ENCODE measurements at places on chromosomes 4 and X.

- no peak for DNase-seq
Observed at GRCh38 chr4:112637552-112637866, 566 bp downstream of the LARP7 start.

DNA sequence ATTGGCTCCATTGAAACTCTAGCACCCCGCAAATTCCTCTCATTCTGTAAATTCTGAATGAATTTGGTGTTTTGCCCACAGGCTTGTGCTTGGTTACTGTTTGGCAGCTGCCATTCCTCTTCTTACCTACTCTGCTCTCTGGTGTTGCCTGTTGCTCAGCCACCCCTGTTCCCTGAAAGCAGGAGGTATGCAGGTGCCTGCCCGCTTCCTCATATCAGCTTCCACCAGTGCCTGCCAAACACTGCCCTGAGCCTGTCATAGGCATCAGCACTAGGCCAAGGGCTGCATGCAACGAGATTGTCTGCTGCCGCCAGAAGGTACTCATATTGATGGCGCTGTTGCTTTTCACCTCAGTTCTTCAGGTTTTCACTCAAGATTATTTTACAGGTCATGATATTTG lies 978.1 kb downstream of the C4orf33 start:
- DNase-seq, result no peak

GRCh38 chr4:138650929-138651448 lies 364.6 kb upstream of the NOCT start:
- DNase-seq, result no peak

GRCh38 chr4:177986236-177986635 lies 544.0 kb upstream of the AGA start:
- no peak for DNase-seq

- DNase-seq, result no peak
Observed at GRCh38 chr4:153880983-153881382, 92.1 kb upstream of the SFRP2 start.

DNA sequence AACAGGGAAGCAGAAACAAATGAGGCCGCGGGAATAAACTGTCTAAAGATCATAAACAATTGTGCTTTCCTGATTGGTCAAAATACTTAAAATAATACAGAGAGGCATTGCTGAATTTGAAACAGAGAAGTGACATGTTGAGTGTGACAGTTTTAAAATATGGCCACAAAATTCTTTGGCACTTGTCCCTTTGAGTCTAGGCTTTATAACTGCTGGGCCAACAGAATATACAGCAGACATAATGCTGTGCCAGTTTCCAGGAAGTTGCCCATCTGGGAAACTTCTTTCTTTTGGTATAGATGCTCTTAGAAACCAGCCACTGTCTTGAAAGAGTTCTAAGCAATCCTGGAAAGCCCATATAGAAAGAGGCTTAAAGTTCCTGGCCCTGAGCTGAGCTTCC lies 668.4 kb downstream of the CENPC start:
- no peak for DNase-seq

DNA sequence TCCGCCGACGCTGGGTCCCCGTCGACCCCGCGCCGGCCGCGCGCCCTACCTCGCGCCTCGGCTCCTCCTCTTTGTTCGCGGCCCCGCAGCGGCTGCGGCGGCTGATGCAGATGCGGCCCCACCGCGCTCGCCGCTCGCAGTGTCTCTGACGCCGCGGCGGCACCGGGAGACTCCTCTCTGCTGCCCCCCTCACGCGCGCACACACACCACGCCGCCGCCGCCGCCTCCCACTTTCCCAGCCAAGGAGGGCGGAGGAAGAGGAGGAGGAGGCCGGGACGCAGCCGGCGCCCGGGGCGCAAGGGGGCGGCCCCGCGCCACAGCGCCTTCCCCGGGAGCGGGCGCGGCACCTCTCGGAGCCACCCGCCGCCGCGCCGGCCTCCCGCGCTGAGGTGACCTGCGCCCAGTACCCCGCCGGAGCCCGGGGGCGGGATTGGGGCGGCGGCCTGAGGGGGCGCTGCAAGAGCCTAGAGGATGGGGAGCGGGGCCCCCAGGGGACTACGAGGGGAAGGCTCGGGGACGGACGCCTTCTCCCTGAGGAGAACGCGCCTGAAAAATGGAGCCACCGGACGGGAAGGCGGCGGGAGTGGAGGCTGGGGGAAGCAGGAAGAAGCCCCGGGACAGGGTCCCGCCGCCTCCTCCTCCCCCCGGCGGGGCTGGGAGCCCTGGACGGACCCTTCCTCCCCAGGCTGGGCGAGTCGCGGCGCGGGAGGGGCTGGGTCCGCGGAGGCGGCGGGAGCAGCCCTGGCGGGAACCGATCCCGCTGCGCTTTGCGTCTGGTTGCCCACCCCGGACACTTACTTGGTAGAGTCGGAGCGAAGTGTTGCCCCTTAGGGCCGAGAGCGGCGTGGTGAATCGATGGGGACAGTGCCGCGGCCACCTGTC lies at the start of gene SH3RF1:
Gene SH3RF1 (minus strand): TSS at position 147 of the 882 bp plus-strand sequence. CDS start 1,744 bp downstream, outside the sequence.
- DNase-seq, result no peak

DNA sequence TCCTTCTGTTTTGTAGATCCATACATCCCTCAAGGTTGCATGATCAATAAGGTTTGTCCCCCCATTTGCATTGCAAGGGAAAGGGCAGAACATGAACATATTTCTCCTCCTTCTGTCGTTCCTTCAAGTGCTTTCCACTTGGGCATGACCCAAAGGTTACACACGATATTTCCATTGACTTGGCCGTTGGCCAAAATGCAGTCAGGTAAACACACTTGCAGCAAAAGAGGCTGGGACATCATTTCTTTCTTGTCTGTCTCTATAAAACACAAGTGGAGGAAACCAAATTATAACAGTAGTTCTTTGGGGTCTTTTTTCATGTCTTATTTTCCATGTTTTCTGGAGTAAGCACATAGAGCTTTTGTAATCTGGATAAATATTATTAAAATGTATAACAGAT lies 156.1 kb downstream of the FRAS1 start:
- no peak for DNase-seq

- DNase-seq, result no peak
Observed at GRCh38 chr4:26260571-26260970, 60.2 kb upstream of the RBPJ start.

DNA sequence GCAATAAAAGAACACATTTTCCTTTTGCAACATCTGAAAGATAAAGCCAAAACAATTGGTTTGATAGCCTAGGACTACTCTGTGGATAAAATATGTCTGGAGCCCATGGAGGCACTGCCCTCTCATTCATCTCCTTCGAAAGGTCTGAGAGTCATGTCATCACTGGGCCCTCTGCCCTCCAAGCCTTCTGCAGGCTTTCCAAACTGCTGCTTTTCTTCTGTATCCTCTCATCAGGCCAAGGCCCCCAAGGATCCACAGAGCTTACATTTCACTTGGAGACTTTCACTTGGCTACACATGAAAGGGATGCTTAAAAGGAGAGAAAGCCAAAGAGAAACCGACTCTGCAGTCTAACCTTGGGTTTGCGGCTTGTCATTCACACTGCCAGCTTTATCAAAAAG lies 109.9 kb downstream of the SH3RF1 start:
- DNase-seq, result no peak

DNA sequence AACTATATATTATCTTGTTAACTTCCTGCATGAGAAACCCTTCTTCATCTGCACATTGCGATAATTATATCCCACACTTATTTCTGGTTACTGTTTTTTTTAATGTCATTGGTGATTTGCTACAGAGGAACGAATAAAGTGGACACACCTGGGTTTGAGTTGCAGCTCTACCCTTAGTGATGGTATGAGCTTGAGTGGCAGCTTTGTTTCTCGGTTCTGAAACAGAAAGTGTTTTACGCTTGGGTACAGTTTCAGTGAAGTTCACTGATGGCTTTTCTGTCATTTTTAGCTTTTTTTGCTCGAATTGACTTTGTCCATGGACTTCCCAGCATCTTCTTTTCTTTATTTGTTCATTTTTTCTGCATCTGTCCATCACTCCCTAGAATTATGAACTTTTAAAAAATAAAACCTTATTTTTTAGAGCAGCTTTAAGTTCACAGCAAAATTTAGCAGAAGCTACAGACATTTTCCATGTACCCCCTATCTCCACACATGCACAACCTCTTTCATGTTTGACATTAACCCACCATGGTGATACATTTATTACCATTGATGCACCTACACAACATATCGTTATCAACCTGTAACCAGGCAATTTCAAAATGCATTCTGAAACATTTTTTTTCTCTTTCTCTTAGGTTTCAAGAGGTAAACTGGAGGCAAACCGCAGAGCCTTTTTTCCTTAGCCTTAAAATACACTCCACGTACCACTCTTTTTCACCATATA lies 1041.6 kb upstream of the PRKX start:
- no peak for DNase-seq

GRCh38 chrX:70755850-70756249 lies 152.7 kb downstream of the TEX11 start:
- peak; percentile 6 for DNase-seq

- no peak for DNase-seq
Observed at GRCh38 chr4:121070274-121070673, 2.1 kb downstream of the NDNF start.

DNA sequence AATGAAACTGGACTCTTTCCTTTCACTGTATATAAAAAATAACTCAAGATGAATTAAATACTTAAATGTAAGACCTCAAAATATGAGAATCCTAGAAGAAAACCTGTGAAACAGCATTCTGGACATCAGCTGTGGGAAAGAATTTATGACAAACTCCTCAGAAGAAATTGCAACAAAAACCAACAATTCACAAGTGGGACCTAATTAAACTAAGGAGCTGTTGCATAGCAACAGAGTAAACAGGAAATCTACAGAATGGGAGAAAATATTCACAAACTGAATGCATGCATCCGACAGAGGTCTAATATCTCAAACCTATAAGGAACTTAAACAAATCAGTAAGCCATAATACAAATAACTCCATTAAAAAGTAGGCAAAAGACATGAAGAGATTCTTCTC lies 851.7 kb upstream of the PCDH10 start:
- no peak for DNase-seq

- no peak for DNase-seq
Observed at GRCh38 chrX:108353452-108353851, 84.8 kb downstream of the COL4A6 start.

- no peak for DNase-seq
Observed at GRCh38 chr4:95304898-95305297, 243.9 kb downstream of the UNC5C start.

GRCh38 chr4:3700223-3700622 lies 66.0 kb upstream of the ADRA2C start:
- no peak for DNase-seq

GRCh38 chr4:71026086-71026485 lies 32.6 kb downstream of the DCK start:
- no peak for DNase-seq

- DNase-seq, result no peak
Observed at GRCh38 chr4:165709516-165709915, 163.5 kb upstream of the TLL1 start.

DNA sequence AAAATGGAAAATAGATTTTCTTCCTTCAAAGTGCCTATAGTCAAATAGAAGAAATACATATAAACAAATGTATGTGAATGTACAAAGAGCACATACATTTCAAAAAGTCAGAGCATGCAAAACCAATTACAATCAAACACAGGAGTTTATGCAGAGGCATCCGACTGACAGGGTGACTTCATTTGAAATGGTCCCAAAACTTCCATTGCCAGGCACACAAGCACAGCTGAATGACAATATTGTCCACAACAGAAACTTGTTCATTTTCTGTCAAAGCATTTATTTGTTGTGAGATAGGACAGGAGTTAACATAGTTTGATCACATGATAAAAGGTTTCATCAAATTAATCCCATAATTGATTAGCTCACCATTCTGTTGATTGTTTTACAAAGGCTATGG lies 96.4 kb upstream of the TTC29 start:
- no peak for DNase-seq

DNA sequence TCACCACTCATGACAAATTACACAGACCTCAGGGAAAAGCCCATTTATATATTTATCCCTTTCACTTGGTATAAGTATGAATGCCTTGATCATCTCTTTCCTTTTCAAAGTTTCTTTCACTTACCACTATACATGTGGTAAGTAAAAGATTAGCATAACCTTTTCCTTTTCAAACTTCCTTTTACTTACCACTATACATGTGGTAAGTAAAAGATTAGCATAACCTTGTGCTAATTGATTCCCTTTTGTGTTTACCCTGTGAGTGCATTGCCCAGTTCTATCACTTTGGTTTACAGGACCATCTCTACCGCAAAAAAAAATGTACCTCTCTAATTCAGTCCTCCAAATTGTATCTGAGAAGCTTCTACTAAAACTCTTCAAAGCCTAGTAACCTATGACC lies 32.7 kb upstream of the TCEANC start:
- no peak for DNase-seq

GRCh38 chr4:52651996-52652672 lies 7.0 kb downstream of the USP46 start:
- no peak for DNase-seq

DNA sequence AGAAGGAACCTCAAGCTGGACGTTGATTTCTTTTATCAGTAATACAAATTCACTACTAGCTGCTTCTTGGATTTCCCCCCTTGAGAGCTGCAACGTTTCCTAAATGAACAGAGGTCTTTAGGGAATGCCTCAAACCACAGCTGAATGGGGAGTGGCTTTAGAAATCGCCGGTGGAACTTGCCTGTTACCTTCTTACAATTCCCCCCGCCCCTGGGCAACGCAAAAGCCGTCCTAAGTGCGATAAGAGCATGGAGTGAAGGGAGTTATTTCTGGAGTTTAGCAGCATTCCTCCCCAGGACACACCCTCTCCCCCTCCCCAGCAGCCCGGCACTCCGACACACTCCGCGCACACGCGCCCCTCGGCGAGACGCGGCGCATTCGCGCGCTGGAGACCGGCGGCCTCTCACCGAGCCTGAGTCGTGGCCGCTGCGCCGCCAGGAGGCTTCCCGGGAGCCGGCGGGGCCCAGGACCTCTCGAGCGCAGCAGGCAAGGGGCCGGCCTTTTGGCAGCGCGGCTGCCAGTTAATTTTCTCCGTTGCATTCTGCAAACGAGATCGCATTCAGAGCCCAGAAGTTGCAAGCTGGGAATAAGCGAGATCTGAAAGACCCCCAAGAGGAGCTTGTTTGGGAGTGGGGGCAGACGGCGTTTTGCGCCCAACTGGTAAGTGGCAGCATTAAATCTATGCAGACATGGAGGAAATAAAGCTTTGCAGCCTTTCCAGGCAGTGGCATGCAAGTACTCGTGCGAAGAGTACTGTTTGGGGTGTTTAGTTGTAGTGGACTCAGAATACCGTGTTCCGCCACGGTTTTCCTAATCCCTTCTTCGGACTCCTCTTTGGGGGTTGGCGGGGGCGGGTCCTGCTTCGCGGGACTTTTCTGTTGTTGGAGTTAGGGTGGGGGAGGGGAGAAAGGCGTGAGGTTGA lies 134.7 kb downstream of the PALLD start:
- DNase-seq, result no peak

DNA sequence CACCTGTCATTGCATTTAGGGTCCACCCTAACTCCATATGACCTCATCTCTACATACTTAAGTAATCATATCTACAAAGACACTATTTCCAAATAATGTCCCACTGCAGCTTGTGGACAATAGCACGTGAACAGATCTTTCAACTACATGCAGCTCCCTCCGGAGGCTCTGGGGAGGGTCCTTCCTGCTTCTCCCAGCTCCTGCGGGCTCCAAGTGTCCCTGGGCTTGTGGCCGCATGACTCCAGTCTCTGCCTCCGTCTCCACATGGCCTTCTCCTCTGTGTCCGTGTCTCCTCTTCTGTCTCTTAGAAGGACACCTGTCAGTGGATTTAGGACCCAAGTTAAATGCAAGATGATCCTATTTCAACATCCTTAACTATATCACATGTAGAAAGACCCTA lies 52.7 kb downstream of the ASMT start:
- DNase-seq, result no peak

Measured in activated CD4-positive, alpha-beta T cell treated with anti-CD3 and anti-CD28 coated beads, Interleukin-2, amount 50 U/mL, for 24 hours (primary cell).